ENCODE measurements at places on chromosomes 13 and 19.

- no peak for DNase-seq
These were observed 805.7 kb downstream of the DIAPH3 start for GRCh38 chr13:59358014-59358413.

DNA sequence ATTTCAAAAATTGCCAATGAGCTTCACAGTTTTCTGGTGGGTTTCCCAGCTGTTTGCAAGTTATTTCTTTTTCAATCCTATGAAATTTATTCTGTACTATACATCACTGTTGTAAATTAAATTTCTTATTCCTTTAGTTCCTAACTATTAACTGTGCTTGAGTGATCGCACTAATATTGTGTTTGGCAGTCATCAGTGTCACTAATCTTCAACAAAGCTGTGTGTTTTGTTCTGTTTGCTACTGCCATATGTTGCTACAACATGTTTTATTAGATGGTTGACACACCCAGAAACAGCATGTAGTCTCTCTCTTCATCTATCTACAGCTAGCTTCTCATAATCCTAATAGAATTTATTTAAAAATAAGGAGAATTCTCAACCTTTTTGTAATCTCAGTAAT, 453.6 kb upstream of the PRR20A start:
- DNase-seq = no peak

DNA sequence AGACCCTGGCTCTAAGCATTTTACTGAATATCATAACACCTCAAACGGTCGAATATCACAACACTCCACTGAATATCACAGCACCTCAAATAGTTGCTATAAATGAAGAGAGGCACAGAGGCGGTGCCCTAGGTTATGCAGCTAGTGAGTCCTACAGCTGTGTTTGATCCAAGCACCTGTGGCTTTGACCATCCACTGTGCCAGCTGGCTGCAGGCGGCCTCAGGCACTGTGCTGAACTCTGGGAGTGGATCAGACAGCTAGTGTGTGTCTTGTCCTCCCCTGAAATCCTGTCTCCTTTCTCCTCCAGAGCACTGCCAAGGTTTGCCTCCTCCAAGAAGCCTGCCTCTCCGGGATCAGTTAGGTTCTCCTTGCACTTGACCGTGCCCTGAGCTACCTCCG, 7.3 kb downstream of the NOSIP start:
- no peak for DNase-seq

GRCh38 chr19:27777726-27778125, 1435.2 kb downstream of the UQCRFS1 start:
- DNase-seq = no peak

DNA sequence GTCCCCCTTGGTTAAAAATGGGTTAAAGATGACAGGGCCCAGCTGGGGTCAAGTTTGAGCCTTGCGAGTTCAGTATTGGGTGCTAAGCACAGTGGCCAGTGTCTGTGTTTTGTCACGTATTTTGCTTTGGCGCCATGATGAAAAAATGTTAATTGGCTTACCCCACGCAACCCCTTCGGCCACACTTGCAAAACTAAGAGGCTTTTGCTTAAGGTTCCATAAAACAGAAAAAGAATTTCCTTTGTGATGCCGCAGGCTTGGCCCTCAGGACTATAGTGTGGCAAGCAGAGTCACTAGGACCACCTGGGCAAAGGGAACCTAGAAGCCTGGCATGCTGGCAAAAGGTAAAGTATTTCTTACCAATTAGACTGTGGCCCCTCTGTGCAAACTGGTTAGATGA, 20.7 kb downstream of the DPRX start:
- DNase-seq = no peak

- no peak for DNase-seq
These were observed 43.2 kb downstream of the KLF12 start for GRCh38 chr13:74090869-74091605.

- no peak for DNase-seq
These were observed 52.0 kb upstream of the GTF2F2 start for GRCh38 chr13:45068036-45069001.

DNA sequence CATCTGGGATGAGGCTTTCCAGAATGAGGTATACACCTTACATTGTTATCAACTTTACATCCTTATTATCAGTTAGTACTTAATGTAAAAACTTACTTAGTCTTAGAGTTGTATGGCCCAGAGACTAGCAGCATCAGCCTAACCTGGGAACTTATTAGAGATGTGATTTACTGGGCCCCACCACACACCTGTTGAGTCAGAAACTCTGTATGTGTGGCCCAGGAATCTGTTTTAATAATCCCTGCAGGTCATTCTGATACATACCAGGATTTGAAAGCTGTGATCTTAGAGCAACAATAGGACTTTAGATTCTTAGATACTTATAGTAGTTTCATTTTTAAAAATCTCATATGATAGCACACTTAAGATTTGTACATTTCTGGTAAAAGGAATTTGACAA, 17.4 kb downstream of the FNDC3A start:
- no peak for DNase-seq

Measured in neural progenitor cell (in vitro differentiated cells).